ENCODE measurements at places on chromosomes 7 and 10.

GRCh38 chr7:75843613-75844116, 30.1 kb upstream of the CCL24 start:
- DNase-seq, result no peak

DNA sequence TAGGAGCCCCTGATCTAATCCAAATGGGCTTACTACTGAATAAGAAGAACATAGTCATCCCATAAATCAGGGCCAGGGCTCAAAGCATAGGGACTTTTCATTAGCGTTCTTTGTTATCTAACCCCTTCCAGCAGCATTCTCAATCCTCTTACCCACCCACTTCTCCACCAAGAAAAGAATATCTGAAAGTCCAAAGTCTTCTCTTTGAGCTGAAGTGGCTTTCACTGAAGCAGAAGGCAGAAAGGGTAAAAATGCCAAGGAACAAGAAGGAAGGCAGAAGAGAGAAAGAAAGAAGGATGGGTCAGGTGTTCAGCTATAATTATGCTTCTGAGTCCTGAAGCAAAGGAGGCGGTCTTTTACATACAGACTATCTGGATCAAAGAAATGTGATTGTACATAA, 10.2 kb downstream of the TRPV5 start:
- no peak for DNase-seq

- DNase-seq, result no peak
Measured at GRCh38 chr7:128266883-128267594, 26.0 kb downstream of the LEP start.

DNA sequence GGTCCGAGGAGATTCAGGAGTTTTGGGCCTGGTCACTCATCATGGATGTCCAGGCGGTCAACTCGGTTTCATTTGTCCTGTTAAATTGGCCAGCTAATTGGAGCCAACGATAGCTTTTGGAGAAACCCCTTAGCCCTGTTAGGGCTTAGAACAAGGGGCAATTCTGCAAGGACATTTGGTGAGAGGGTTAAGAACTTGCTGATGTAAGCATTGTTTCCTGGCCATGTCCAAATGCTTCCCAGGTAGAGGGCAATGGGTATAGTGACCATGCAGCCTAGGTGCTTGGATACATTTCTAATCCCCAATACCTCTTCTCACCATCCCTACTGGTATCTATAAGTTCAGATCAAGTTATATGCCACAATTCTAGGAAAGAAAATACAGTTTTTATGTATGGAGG, 131.5 kb downstream of the RPS24 start:
- no peak for DNase-seq

- no peak for DNase-seq
Measured at GRCh38 chr10:24884793-24885192, 67.6 kb downstream of the PRTFDC1 start.

GRCh38 chr7:123022576-123022975, 27.1 kb upstream of the TAS2R16 start:
- no peak for DNase-seq

- no peak for DNase-seq
Measured at GRCh38 chr7:29147821-29148220, 1.5 kb upstream of the CPVL start.

DNA sequence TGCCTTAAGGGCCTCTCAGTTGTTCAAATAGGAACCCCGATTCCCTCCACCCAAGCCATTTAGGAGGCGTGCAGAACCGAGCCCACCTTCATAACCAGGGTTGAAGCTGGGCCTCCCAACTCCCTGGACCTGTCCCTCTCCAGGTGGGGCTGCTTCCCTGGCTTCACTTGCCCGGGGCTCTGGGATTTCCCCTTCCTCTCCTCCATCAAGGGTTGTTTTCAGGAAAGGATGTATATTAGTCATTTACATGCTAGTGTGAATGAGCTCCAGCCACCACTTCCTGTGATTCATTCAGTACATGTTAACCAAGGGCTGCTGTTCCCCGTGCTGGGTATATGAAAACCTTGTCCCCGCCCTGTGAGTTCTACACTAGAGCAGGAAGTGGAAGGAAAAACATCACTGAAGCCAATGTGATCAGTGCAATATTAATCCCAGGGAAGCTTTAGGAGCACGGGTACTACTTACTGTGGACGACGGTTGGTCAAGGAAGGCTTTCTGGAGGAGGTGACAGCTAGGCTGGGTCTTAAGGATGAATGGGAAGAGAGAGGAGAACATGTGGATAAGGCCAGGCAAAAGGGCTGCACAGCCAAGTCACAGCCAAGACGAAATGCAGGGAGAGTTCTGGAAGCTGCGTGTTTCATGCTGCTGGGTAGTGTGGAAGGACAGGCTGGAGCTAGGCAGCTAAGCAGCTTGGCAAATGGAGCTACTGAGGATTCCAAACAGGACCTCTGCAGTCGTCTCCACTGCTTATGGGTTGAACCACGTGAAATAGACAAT, 150.1 kb upstream of the SHH start:
- DNase-seq, result no peak

DNA sequence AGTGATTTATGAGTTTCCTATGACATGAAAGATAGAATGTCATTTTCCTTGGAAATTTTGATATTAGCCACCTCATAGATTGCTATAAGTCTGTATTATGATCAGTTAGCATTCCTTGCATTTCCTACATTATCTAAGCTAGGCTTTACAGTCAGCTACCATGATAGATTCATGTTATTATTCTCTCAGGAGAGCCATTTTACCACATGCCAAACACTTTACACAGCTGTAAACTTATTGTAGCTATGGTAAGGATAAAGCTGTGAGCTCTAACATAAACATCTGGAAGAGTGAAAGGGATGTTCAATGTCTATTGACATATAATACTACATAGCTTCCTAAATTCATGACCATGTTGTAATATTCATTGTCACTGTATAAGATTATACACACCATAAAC, 608.0 kb downstream of the PHTF2 start:
- DNase-seq, result no peak

- no peak for DNase-seq
Measured at GRCh38 chr7:37642028-37642540, 41.5 kb upstream of the GPR141 start.

GRCh38 chr7:28258240-28258639, 77.6 kb upstream of the JAZF1 start:
- DNase-seq, result no peak

DNA sequence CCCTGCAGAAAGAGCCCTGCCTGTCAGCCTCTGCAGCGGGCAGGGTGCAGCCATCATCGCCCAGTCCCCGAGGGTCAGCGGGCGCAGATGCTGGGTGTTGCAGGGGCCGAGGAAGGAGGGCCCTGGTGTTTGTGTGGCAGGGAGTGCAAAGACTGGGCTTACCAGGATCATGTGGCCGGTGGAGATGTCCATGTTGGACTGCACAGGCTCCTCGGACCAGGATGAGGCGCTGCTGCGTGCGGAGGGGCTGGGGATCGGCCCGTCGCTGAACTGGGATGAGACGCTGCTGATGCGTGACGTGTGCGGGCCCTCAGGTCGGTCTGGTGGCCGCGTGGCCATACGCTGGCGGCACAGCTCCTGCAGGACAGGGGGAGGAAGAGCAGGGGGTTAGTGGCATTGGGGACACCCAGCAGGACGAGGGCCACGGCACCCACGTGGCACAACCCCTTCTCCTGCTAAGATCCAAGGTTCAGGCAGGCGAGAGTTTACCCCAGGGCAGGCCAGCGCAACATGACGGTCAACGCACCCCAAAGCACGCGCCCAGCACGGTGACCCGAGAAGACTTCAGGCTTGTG, 319.5 kb downstream of the DNAJB6 start:
- no peak for DNase-seq

DNA sequence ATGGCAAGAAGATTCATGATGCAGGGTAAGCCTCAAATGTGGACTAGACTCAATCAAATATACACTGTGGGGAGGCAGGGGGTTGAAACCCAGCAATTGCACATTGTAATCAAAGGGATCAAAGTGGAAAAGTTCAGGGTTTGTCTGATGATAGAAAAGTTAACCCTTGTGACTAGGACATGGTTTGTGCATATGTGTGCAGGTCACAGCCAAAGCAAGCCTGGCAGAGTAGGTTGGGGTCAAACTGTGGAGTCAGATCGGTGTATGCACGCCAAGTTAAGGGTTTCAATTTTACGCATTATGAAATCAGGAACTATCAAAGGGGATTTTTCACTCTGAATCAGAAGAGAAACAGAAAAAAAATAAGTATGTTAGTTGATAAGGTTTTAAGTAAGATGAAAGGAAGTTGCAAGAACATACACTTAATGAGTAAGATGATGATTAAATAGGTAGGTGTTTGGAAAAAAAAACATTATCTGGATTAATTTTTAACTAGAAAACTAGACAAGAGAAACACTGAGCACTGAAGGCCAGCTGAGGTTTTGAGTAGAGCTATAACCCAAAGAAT, 188.3 kb downstream of the DGKB start:
- DNase-seq, result no peak

DNA sequence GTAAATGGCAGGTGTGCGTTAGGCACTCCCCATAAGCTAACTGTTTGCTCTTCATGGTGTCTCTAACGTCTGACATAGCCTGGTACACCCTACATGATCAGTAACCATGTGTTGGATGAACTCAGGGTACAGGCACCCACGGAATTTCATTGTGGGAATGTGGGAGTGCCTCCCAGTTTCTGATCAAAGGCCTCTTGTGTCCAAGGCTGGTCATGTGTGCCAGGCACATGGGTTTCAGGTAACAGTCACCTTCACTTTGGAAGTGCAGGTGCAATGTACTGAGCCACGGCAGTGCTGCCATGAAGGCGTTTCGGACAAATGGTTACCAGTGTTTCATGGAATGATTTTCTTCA, 298.3 kb downstream of the DNAJB6 start:
- no peak for DNase-seq

GRCh38 chr10:101062232-101063049, 652 bp downstream of the KAZALD1 start:
- no peak for DNase-seq

- DNase-seq, result no peak
Measured at GRCh38 chr7:20270867-20271266, 53.7 kb upstream of the MACC1 start.

- no peak for DNase-seq
Measured at GRCh38 chr10:126671402-126671975, 996 bp upstream of the C10orf90 start.

GRCh38 chr10:59702347-59702746, 7.3 kb downstream of the SLC16A9 start:
- no peak for DNase-seq

DNA sequence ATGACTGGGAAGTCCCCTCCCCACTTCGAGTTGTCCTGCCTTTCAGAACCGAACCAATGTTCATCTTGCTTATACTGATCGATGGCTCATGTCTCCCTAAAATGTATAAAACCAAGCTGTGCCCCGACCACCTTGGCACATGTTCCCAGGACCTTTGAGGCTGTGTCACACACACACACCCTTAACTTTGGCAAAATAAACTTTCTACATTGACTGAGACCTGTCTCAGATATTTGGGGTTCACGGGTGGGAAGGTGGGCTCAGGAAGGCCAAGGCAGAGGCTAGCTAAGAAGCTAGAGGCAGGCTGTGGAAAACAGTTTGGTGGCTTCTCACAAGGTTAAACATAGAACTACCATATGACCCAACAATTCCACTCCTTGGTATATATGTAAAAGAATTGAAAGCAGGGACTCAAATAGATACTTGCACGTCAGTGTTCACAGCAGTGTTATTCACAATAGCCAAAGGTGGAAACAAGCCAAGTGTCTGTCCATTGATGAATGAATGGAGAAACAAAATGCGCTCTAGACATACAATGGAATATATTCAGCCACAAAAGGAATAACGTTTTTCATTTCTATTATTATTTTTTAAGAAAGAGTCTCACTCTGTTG, 15.4 kb downstream of the PRF1 start:
- DNase-seq, result no peak

DNA sequence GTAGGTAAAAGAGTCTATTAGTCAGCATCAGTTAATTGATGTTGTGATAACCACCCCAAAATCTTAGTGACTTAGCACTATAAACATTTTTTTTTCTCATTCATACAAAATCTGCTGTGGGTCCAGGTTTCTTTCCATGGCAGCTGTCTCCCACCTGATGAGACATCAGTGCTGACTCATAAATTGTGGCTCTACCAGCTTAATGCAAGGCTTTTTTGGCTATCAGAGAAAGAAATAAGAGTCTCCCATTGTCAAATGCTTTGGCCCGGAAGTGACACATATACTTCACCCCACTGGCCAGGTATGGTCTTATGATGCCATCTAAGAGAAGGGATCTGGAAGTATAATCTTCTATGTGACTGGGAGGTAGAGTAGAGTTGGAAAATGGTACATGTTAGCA, 14.5 kb downstream of the DNAJB9 start:
- no peak for DNase-seq

- DNase-seq, result no peak
Measured at GRCh38 chr7:31710171-31710570, 23.2 kb downstream of the PPP1R17 start.

- no peak for DNase-seq
Measured at GRCh38 chr10:13528875-13529713, at the start of gene BEND7. Gene BEND7, minus strand, starts transcription at chr10:13529014. Its CDS starts 481 bp downstream, at chr10:13528533.

All from activated naive CD4-positive, alpha-beta T cell (primary cell).